Heart right ventricle (tissue), 16 donors: ENCODE measurements at places on chromosomes 16 and 17. TPM values are rescaled to one million over a fixed set of nuclear protein-coding genes. Genes with fewer than 3 reads are reported as not detected.

DNA sequence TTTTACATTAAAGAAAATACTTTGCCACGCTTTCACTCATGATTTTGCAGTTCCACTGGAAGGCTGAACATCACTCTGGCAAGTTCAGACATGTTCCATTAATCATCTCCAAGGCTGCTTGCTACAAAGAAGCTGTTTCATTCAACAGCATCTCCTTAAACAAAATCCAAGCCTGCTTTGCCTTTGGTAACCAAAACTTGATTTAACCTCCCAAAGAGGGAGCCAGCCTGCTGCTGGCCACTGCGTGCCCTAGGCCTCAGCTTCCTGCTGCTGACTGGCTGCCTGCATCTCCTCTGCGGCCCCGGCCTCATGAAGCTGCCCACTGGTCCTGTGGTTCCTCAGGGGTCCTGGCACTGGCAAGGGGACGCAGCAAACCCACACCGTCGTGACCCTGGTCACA lies 31.8 kb downstream of the ANKRD11 start:
- no peak for DNase-seq

CTRB1 gene
- 3.8 TPM for total RNA-seq

- DNase-seq = no peak
Measured at GRCh38 chr16:88383401-88384221, 852 bp downstream of the ZNF469 start.

MT4 gene
- not detected for total RNA-seq

GRCh38 chr16:72211110-72211509 lies 39.2 kb upstream of the PMFBP1 start:
- no peak for DNase-seq

CES1 gene
- 21.5 TPM for total RNA-seq

DNA sequence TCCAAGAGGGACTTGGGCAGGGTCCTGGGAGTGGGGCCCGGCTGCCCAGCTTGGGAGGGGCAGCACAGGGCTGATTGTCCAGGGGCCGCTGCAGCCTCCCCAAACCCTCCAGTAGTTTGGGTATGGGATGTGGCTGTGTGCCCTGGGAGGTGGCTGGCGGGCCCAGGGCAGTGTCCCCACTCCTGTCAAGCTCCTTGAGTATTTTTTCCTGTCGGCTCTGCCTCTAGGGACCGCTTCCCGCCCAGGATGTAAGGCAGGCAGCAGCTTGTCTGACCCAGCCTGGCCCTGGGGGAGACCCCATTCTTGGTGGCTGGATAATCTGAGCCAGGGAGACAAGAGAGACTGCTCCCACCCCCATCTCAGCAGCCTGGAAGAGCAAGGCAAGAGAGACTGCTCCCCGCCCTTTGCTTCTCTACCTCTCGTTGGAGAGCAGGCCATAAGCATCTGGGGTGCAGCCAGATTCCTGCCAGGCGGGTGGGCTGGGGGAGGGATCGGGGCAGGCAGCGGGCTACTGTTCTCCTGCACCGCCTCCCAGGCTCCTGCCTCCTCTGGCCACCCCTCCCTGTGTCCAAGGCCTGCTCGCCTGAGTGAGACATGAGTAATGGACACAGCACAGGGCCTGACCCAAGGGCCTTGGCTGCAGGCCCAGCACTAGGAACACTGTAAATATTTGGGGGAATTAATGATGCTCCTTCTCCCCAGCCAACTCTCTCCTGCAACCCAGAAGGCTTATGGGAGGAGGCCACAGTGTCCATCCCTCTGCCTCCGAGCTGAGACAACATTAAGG lies 18.4 kb upstream of the ITGA3 start:
- no peak for DNase-seq

GRCh38 chr17:41451154-41451728 lies 10.5 kb upstream of the KRT38 start:
- DNase-seq = no peak
